Smooth muscle cell of the coronary artery (primary cell): ENCODE measurements at places on chromosomes 13 and 19. TPM values are rescaled to one million over a fixed set of nuclear protein-coding genes. Genes with fewer than 3 reads are reported as not detected.

Gene DKKL1
- total RNA-seq: 0.23 TPM in 1 of 2 replicates, not detected in the other

Gene HPN
- total RNA-seq: 0.12 TPM in 1 of 2 replicates, not detected in the other

Gene DYRK1B
- 9.0 and 11.7 TPM in 2 replicates for total RNA-seq

Gene LYL1
- 8.6 TPM in 1 of 2 replicates, not detected in the other for total RNA-seq

Gene MEDAG
- total RNA-seq: 19.7 and 171 TPM in 2 replicates

Gene LRG1
- not detected in 2 replicates for total RNA-seq

Gene NCCRP1
- total RNA-seq: not detected in 2 replicates

Gene GPR4
- 0.23 TPM in 1 of 2 replicates, not detected in the other for total RNA-seq
